ENCODE measurements at places on chromosomes 4 and X.

DNA sequence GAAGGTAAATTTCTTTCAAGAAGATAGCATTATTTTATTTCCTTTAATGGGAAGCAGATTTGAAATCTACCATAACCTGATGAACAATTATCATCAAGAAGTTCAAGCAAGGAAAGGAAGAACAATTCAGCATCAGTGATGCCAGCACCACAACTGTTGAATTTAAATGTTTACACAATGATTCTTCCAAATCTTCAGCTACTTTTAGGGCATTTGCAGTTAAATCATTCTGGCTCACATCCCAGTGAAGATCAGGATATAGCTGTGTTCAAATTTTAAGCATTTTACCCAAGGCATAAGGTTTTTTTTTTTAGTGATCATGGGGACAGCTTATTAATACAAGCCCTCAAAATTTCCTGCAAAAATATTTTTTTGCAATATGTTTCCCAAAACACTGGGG is 112.9 kb downstream of the SHISA3 start:
- no peak for DNase-seq

GRCh38 chr4:121380776-121381462 is at the start of gene QRFPR:
TSS of gene QRFPR (minus strand) at chr4:121381018. CDS start at chr4:121380647, 371 bp downstream.
- DNase-seq: no peak

DNA sequence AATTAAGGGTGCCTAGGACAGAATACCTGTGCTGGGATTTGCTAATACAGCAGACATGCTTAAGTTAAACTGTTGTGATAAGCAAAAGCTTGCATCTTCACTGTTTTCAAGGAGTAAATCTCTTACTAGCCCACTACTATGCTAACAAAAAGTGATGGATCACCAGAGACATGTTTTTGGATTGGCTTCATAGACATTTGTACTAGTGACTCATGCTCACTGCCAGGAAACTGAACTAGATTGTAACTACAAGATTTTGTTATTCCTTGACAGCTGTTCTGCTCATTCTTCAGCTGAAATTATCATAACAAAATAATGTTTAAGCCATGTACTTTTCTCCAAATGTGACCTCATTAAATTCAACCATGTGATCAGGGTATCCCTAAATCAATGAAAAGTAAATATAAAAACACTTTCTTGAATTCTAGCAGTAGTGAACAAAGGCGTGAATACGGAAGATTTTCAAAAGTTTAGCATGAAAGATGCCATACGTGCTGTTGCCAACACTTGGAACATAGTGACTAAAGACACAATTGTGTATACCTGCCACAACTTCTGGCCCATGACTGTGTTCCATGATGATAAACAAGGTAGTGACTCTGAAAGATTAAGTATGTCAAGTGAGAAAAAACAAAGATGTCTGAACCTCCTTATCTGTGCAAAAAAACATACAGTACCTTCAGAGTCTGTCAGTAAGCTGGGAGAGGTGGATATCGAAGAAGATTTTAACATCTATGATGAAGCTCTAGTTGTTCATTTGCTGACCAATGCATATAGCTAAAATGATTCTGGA is 154.0 kb downstream of the BTC start:
- DNase-seq: no peak

DNA sequence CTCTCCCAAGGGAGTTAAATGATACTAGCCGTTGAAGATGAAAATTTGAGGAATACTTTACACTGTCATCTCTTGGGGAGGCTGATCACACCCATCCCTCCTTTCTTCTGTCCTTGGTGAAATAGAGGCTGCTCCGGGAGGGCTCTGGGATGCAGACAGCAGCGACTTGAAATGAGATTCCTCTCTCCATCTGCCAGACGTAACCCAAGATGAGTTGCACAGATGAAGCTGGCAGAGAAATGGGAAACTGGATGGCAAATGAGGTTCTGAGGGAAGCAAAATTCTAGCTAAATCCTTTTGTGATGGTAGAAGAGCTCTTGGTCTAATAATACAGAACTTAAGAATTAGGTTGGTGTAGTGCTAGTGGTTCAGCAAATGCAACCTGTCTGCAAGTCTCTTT is 201.4 kb downstream of the AASDH start:
- no peak for DNase-seq

- no peak for DNase-seq
Observed at GRCh38 chr4:23902222-23902804, 12.5 kb upstream of the PPARGC1A start.

DNA sequence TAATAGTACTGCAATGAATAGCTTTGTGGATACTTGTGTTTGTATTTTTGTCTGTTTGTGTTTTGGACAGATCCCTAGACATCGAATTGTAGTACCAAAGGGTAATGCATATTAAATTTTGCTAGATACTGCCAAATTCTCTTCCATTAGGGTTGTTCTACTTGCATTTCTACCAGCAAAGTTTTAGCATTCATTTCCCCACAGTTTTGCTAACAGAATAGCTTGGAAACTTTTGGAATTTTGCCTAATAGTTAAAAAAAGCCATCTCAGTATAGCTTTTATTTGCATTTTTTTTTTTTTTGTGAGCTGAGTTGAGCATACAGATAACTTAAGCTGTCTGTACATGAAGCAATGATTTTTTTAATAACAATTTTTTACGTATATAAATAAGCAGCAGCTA is 1084.9 kb downstream of the ADGRL3 start:
- no peak for DNase-seq

DNA sequence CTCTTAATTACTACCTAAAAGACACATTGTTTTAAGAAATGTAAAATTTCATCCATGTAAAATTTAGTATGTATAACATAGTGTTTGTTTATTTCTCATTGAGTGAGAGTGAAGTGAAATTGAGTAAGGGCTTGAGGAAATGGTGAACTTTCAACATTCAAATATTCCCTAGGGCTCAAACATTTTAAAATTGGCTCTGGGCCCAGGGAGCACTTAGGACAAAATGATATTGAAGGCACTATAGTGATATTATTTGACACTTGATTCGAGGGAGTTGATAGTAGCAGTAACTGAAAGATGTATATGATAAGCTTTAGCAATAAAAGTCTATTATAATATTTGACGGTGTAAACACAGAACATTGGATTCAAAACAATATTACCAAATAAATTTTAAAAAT is 1244.0 kb upstream of the TENM3 start:
- no peak for DNase-seq

- DNase-seq: no peak
Observed at GRCh38 chrX:70046978-70047377, 2.8 kb downstream of the AWAT2 start.
